Stimulated activated CD4-positive, alpha-beta T cell treated with anti-CD3 and anti-CD28 coated beads, Interleukin-2, amount 100 ng/mL, for 24 hours (primary cell): ENCODE measurements at places on chromosomes 12 and 14.

GRCh38 chr12:122399592-122400373 lies 22.7 kb downstream of the CLIP1 start:
- peak; percentile 44 for DNase-seq

DNA sequence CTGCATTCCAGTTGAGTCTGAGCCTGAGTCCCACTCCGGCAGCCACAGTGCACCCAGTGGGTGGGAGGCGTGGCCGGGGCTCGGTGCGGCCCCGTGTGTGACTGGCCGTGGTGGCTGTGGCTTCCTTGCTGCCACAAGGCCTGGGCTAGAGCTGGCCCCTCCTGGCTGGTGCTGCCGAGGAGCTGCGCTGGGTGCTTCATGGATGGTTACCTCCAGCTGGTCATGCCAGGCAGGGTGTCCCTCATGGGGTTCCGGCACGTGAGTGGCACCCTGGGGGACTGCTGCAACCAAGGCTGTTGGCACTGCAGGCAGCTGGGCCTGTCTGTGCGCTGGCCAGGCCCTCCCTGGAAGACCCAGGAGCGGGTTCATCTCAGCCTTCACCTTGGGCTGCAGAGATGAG lies 62.7 kb downstream of the KIF26A start:
- no peak for DNase-seq

DNA sequence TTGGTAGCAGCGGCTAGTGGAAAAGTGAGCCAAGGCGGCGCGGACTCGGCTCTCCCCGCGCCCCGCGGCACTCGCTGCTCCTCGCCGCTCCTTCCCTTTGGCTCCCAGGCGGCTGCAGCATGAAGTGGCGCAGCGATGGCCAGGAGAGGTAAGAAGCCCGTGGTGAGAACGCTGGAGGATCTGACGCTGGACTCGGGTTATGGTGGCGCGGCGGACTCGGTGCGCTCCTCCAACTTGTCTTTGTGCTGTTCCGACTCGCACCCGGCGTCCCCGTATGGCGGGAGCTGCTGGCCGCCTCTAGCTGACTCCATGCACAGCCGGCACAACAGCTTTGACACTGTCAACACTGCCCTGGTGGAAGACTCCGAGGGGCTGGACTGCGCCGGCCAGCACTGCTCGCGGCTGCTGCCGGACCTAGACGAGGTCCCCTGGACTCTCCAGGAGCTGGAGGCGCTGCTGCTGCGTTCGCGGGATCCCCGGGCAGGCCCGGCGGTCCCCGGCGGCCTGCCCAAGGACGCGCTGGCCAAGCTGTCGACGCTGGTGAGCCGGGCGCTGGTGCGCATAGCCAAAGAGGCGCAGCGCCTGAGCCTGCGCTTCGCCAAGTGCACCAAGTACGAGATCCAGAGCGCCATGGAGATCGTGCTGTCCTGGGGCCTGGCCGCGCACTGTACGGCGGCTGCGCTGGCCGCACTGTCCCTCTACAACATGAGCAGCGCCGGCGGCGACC lies 225.6 kb upstream of the CRY1 start:
- DNase-seq: peak; percentile 40

GRCh38 chr14:99270458-99271220 lies 1.4 kb downstream of the BCL11B start:
- peak; percentile 53 for DNase-seq

- no peak for DNase-seq
Observed at GRCh38 chr14:29459969-29460560, 467.6 kb downstream of the PRKD1 start.

- DNase-seq: no peak
Observed at GRCh38 chr12:262817-263216, at the start of gene SLC6A13. Gene SLC6A13 (minus strand): TSS chr12:262836. CDS start chr12:260052, 2,784 bp downstream.

GRCh38 chr12:84994426-84994825 lies 41.7 kb downstream of the TSPAN19 start:
- DNase-seq: no peak

- DNase-seq: no peak
Observed at GRCh38 chr12:49345825-49346658, 646 bp upstream of the DNAJC22 start.
